ENCODE measurements at places on chromosomes 2 and 18. TPM values are rescaled to one million over a fixed set of nuclear protein-coding genes. Genes with fewer than 3 reads are reported as not detected.

- no peak overlapping the region for H3K27ac ChIP-seq
- H3K4me3 ChIP-seq, result no peak overlapping the region
- H3K27me3 ChIP-seq, result no peaks in the 10 kb centered on the region
Observed at GRCh38 chr2:190615555-190616200, 33.2 kb upstream of the NAB1 start.

GRCh38 chr2:86753606-86754005 is 33.5 kb downstream of the RMND5A start:
- H3K27ac ChIP-seq, result no peak overlapping the region
- H3K27me3 ChIP-seq, result no peaks in the 10 kb centered on the region
- DNase-seq, result no peak
- H3K4me1 ChIP-seq, result peaks cover 9% of the 10 kb centered on the region

GRCh38 chr18:41226186-41226585 is 728.8 kb upstream of the PIK3C3 start:
- no peaks in the 10 kb centered on the region for H3K27me3 ChIP-seq
- DNase-seq, result no peak
- H3K4me1 ChIP-seq, result no peaks in the 10 kb centered on the region
- no peaks in the 10 kb centered on the region for H3K36me3 ChIP-seq

- no peaks in the 10 kb centered on the region for H3K27me3 ChIP-seq
- H3K27ac ChIP-seq, result no peak overlapping the region
- no peaks in the 10 kb centered on the region for H3K36me3 ChIP-seq
- no peaks in the 10 kb centered on the region for H3K4me1 ChIP-seq
- H3K4me3 ChIP-seq, result no peak overlapping the region
Observed at GRCh38 chr2:169221745-169222369, 140.5 kb downstream of the LRP2 start.

Gene ANO7
- total RNA-seq, result 0.41 TPM

Gene NT5DC4
- total RNA-seq, result not detected

Gene CD8B2
- not detected for total RNA-seq

Gene TNFRSF11A
- total RNA-seq, result 3.6 TPM
